Stimulated activated CD4-positive, alpha-beta T cell treated with anti-CD3 and anti-CD28 coated beads, TNF-alpha, amount 100 ng/mL, for 24 hours (primary cell): ENCODE measurements at places on chromosomes 6 and 20.

GRCh38 chr20:2364044-2364443 is 16.7 kb upstream of the TGM6 start:
- DNase-seq: no peak

DNA sequence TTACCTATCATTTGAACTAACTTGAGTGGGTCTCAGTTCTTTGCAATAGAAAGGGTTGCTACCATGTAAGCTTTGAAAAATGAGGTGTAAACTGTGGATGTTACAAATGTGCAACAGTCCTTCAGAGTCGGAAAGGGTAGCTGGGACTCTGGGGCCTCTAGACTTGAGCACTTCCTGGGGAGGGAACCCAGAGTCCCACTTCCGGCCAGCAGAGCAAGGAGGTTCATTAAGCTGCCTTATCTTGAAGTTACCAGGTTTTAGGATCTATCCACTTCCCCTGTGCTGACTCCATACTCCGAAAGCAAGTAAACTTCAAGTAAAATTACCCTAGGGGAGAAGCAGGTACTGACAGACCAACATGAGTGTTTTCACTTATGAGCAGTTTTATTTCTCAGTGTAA is 9.4 kb downstream of the TRIM10 start:
- no peak for DNase-seq

GRCh38 chr6:160088784-160089533 is 32.7 kb upstream of the SLC22A1 start:
- no peak for DNase-seq

- DNase-seq: no peak
Measured at GRCh38 chr6:96186516-96187195, 170.9 kb downstream of the FUT9 start.

DNA sequence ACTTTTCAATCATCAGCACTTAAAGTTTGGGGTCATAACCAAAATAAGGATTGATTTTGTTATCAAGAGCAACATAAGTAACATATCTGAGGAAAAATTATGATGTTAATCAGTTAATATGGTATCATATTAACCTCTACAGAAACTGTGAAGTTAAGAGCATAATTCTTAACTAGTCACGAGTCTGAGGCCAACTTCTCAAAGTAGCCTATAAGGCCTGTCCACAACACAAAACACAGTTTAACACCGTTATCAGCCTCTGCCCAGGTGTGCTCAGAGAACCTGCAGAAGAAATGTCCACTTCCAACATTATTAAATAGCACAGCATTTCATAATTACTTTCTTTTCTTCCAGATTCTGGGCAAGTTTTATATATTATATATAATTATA is 1.1 kb downstream of the STX7 start:
- DNase-seq: no peak

GRCh38 chr20:12963416-12963815 is 45.4 kb upstream of the SPTLC3 start:
- no peak for DNase-seq

- DNase-seq: no peak
Measured at GRCh38 chr6:131368198-131368911, 204.7 kb upstream of the ARG1 start.

DNA sequence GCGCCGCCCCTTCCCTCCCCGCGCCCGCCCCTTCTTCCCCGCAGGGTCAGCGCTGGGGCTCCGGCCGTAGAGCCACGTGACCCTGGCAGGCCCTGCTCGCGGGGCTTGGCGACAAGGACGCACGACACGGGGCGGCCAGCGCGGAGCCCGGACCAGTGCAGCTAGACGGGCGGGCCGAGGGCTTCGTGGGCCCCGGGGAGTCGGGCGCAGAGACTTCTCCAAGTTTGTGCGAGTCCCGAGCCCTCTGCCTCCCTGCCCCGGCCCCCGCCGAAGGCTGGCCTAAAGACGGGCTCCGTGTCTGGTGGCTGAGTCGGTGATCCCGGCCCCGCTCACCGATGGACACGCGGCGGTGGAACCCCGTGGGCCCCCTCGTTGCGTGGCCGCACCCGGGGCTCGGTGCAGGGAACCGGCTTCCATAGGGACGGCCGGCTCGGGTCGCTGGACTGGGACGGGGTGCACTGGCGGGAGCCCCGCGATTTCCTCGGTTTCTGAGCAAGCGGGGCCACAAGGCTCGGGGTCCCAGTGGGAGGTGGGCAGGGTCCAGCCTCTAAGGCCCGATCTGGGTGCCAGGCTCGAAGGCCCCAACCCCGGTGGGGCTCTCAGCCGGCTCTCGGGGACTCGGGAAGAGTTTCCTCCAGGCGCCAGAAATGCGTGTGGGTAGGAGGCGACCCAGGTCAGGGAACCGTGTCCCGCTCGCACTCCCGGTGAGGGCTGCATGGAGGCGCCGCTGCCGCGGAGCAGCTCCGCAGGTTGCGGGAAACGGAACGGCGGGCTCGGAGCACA is 452 bp upstream of the GATA5 start:
- no peak for DNase-seq

- no peak for DNase-seq
Measured at GRCh38 chr20:51182571-51182970, 159.7 kb upstream of the KCNG1 start.

DNA sequence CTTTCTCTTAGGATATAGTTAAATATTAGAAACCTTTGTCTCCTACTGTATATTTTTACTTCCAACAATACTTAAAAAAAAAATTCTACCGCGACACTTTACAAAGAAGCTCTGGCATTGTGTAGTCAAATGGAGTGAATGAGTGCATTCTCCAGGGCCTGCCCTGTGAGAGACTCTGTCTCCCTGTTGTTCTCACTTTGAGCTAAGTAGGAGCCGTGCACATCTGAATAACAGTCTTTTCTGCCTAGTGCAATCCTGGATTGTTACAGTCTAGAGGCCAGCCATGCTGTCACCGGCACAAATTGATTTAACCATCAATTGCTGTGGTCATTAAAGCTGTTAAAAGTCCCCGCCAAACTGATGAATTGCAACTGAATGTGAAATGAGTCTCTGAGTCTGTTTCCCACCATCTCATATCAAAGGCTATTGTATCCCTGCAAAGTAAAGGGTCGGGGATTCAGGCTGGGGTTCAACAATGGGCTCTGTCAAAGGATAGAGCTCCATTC is 156.0 kb downstream of the RFPL4B start:
- DNase-seq: no peak

- DNase-seq: no peak
Measured at GRCh38 chr20:33433465-33434234, 9.9 kb downstream of the SNTA1 start.

GRCh38 chr20:913306-913849 is 2.8 kb downstream of the ANGPT4 start:
- DNase-seq: no peak

DNA sequence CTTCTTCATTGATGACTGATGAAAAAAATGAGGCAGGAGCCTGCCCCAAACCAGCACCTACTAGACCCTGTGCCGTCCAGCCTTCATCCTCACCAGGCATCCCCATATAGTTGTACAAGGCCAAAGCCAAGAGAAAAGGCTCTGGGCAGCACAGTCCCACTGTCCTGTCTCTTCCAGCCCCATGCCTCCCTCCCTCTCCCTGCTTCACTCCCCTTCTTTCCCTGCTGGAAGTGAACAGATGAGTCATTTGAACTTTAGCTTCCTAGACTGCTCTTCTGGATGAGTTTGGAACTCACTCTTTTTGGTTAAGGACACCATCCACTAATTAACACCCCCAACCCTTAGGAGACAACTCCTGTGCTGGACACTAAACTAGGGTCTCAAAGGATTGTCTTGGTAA is 235.2 kb downstream of the LRFN2 start:
- DNase-seq: no peak

GRCh38 chr6:90273863-90274262 is 22.8 kb downstream of the BACH2 start:
- no peak for DNase-seq

- DNase-seq: no peak
Measured at GRCh38 chr6:117391874-117392583, 33.7 kb downstream of the ROS1 start.

DNA sequence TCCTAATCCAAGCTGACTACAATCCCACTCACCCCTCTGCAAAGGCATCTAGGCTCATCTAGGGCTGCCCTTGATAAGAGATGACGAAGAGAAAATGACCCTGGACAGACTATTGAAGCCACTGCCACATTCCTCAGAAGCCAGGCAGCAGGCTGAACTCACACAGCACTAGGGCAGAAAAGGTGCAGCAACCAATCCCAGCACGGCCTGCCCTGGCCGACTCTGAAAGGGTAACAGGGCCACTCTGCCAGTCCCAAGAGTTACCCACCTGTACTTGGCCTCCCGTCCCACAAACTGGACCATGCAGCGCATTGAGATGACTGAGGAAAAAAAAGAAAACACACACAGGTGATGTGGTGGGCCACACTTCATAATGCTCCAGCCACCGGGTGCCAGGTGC is 9.1 kb downstream of the MTCH1 start:
- DNase-seq: no peak

- no peak for DNase-seq
Measured at GRCh38 chr6:148969603-148970061, 222.8 kb downstream of the UST start.

- DNase-seq: no peak
Measured at GRCh38 chr6:55473722-55474121, 105.3 kb downstream of the HMGCLL1 start.

- no peak for DNase-seq
Measured at GRCh38 chr20:62117658-62118057, 4.6 kb upstream of the LSM14B start.

GRCh38 chr20:5928836-5929715 is 21.3 kb downstream of the TRMT6 start:
- no peak for DNase-seq

DNA sequence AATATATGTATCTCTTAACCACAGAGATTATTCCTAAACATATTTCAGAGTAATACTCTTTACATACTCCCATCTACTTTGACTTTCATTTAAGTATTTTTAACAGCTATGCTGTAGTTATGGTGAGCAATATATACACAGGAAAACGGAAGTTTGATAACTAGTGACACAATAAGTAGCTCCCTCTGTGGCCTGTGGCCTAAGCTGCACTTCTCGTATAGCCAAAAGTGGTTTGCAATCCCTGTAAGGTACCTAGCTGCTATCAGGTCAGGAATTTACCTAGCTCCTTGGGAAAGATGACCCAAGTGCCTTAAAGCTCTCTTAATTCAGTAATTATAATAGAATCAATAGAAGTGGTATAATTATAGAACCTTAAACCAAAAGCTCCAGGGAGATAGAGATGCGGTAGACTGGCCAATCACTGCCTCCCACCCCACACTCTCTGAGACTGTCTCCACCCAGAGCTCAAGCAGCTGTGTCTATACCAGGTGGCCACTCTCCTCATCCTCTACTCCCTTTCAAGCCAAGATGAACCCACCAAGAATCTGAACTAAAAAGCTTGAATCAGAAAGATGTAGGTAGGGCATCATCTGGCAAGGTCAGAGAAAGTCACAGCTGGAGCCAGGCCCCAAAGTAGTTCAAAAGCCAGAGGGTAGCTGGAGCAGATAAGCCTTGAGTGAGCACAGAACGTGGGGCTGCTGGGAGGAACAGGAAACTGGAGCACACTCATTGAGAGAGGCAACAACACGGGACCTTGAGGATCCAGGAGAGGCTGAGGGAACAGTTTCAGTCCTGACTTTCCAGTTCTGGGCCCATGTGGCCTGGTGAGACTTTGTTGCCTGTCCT is 84.9 kb upstream of the ASF1A start:
- no peak for DNase-seq

DNA sequence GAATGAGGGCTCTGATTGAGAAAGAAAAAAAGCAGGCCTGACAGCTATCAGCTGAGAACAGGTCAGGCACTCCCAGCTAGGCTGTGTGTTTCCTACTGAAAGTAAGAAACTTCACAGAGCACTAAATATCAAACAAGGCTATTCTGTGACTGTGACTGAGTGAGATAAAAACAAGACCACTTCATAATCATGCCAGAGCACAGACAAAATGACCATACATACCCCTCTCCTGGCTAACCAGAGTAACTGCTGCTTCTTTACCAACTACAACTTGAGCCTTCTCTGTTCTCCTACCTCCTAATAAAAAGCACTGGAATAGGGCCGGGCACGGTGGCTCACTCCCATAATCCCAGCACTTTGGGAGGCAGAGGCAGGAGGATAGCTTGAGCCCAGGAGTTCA is 6.8 kb upstream of the BTN1A1 start:
- no peak for DNase-seq

DNA sequence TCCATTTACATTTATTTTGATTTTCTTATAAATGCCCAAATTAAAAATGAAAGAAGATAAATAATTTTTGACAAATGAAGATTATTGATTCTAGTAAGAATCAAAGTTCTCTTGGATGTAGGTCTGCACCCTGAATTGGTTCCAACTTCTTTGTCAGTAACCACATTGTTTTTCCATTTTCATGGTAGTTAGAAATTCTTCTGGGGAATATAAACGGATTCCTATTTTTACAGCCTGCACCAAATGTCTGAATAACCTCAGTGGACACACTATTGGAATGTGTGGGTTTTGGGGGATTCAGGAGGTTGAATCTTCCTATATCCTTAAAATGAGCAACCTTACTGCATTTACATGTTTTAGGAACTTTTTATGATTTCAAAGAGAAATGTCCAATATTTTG is 1085.3 kb upstream of the MAP3K7 start:
- DNase-seq: no peak

GRCh38 chr6:120675886-120676285 is 658.4 kb downstream of the TBC1D32 start:
- no peak for DNase-seq

- DNase-seq: no peak
Measured at GRCh38 chr6:228881-229651, 63.2 kb upstream of the DUSP22 start.

DNA sequence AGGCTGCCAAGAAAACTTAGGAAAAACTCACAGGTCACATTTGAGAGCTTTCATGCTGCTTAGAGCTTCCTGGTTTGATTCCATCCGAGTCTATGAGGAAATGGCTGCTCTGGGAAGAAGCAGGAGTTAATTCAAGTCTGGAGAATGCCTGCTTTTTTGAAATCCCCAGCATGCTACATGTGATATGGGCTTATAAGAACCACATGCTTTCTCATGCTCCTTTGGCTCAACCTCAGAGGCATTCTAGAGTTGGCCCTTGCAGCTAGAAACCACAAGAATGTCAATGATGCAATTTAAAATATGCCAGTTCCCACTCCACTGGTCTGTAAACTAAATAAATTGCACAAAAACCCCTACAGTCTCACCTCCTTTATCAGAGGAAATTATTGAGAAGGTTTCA is 142.9 kb upstream of the OLIG3 start:
- no peak for DNase-seq
